Eye (tissue), 1 donor: ENCODE measurements at places on chromosomes 11 and 22.
A peak's percentile ranks its signal among the peaks of the same experiment; 100 is the strongest.

DNA sequence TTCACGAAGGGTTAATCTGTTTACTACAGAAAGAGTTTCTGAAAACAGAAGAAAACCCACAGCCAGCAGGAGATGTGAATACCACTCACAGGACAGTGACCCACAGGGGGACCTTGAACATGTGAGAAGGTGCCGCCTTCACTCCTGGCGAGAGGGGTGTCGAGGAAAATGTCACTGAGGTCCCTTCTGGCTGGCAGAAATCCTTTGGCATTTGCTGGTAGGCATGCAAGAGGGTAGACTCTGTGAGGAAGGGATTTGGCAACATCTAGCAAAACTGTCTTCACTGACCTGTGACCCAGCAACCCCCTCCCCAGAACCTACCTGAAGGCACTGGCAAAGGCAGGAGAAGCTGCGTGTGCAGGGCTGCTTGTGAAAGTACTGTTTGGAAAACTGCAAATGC lies 8.6 kb downstream of the KCNQ1 start:
- DNase-seq = no peak

DNA sequence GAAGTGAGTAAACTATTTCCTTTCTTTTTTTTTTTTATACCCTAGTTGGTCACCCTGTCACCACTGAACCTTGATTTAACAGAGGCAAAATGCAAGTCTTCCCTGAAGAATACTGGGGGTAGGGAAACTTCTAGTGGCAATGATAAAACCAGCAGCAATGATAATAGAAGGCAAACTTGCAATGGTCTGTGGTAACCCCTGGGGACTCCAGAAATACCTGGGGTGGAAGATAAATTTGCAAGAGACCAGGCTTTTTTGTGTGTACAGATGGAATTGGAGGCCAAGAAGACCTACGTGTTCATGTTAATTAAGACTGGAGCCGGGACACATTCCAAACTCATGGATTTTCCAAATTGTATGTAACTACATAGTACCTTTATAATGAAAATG lies 11.6 kb downstream of the APOL5 start:
- no peak for DNase-seq

- DNase-seq = peak; percentile 17
Observed at GRCh38 chr11:13013054-13013488, 4.0 kb downstream of the RASSF10 start.

DNA sequence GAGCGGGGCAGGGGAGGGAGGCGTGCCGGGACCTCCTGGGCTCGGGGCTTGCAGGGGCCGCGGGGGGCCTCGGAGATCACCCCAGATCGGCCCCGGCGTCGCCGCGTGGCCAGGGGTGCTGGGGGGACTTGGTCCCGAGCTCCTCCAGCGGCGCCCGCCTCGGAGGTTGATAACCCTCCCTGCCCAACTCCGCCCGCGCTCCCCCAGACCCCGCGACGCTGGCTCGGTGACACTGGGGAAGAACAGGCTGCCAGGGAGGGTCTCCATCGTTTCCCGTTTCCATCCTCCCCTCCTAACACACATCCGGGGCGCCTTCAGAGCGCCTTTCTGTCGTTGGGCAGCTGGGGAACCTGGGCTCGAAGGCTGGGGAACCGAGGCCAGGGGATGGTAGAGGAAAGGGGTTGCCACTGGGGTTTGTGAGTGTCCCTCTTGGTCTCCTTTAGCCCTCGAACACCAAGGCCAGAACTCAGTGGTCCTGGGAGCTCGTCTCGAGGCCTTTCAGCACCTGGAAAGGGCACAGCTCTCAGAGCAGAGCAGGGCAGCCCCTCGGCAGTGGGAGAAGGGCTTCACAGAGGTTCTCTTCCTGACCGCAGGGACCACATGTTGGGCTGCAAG lies 431 bp downstream of the SLC37A2 start:
- DNase-seq = peak; percentile 42
